Activated CD8-positive, alpha-beta memory T cell treated with anti-CD3 and anti-CD28 coated beads for 24 hours (primary cell): ENCODE measurements at places on chromosomes 3 and 15.

GRCh38 chr15:65413760-65414144, 9.0 kb downstream of the IGDCC4 start:
- DNase-seq: no peak

- DNase-seq: no peak
Measured at GRCh38 chr15:38470816-38471215, 16.9 kb downstream of the FAM98B start.

- no peak for DNase-seq
Measured at GRCh38 chr15:34239151-34239808, 14.5 kb downstream of the EMC4 start.

- no peak for DNase-seq
Measured at GRCh38 chr15:59345326-59345725, 27.3 kb downstream of the MYO1E start.

GRCh38 chr15:58457466-58457965, 25.7 kb downstream of the LIPC start:
- DNase-seq: no peak

DNA sequence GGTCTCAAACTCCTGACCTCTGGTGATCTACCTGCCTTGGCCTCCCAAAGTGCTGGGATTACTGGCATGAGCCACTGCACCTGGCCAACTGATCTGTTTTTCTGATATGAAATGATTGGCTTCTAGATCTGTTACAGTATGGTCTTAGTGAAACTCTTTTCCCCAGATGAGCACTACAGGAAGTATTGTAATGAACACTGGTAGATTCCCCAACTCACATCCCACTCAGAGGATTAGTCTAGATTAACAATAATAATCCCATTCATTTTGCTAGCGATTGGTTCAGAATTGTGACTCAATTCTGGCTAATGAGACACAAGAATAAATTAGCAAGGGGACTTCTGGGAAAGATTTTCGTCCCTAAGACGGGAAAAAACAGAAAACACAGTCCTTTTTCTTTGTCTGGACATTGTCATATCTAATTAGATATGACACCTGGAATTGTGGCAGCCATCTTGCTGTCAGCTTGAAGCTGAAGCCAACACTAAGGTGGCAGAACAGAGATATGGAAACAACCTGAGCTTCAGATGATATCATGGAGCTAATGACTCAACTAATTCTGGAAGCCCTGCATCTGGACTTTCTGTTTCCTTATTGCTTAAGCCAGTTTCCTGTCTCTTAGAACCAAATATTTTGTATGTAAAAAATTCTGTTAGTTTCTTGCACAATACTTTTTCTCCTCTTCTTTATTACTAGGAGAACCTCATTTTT, 17.4 kb upstream of the NPTN start:
- DNase-seq: no peak

DNA sequence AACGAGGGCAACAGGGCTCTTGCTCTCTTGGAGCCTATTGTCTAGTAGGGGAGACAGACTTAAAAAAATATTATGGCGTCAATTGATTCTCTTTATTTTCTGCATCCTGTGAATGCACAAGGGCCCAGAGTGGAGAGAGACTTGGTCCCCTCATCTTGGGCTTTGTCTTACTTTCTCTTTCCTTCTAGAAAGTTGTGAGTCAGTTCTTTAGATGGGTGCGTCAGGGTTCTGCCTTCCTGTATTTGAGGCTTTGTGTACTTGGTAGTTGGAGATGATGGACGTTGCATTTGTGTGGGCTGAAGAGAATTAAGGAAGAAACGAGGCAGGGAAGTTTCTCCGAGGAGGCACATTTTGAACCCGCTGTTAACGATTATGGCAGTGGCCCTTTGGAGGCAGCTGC, 52.9 kb downstream of the CACNA1D start:
- DNase-seq: no peak

- DNase-seq: no peak
Measured at GRCh38 chr15:60568914-60569391, 90.0 kb upstream of the ICE2 start.

GRCh38 chr15:62365795-62366442, 200.8 kb upstream of the C2CD4B start:
- no peak for DNase-seq

- DNase-seq: no peak
Measured at GRCh38 chr3:126157083-126157768, 23.2 kb downstream of the ALDH1L1 start.
